Umbilical cord (tissue), 2 donors: ENCODE measurements at places on chromosomes 1 and 21.
A peak's percentile ranks its signal among the peaks of the same experiment; 100 is the strongest.

GRCh38 chr1:172040466-172040865 lies 199.2 kb downstream of the DNM3 start:
- peak; percentile 13 for DNase-seq

DNA sequence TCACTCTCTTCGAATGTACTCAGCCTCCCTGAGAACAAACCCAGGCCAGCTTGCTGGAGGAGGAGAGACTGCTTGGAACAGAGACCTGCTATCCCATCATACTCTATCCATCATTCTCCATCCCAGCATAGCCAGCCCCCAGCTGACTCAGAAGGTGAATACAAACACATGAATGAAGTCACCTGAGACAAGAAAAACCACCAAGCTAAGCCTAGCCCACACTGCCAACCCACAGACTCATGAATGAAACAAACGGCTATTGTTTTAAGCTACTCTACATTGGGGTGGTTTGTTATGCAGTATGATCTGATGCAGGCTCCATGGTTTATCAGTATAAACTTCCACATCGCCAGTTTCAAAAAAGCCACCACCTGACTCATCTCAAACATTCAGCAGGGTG lies 395.6 kb downstream of the SETD4 start:
- no peak for DNase-seq

DNA sequence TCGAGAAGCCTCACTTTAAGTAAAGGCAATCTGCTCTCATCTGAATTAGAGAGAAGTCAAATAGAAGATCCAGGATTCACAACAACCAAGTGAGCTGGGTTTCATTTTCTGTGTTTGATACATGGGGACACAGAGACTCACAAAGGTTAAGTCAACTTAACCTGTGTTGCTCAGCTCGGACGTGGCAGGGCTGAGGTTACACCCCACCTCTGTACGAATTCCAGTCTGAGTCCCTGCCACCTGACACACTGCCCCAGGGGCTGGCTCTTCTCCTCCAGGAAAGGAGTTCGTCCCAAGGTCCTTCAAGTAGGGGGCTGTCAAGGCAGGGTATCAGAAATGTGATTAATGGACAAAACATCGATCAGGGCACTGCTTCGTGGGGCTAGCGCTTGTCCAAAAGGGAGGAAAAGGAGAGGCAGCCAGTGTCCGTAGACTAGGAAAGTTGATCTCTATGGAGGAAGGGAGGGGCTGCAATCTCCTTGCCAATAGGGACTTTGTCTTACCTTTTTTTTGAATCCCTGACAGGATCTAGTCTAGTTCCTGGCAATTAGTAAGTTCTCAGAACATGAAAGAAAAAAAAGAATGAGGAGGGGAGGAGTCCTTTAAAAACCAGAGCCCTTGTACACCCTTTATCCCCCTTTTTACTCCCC lies 116.4 kb downstream of the CNIH3 start:
- no peak for DNase-seq

GRCh38 chr1:11412141-11412540 lies 66.8 kb upstream of the DISP3 start:
- no peak for DNase-seq

GRCh38 chr1:165114022-165114888 lies 242.3 kb downstream of the LMX1A start:
- DNase-seq: peak; percentile 63

- no peak for DNase-seq
Observed at GRCh38 chr1:60832367-60832766, 250.0 kb upstream of the NFIA start.

GRCh38 chr1:169122976-169123375 lies 16.5 kb downstream of the ATP1B1 start:
- DNase-seq: no peak

DNA sequence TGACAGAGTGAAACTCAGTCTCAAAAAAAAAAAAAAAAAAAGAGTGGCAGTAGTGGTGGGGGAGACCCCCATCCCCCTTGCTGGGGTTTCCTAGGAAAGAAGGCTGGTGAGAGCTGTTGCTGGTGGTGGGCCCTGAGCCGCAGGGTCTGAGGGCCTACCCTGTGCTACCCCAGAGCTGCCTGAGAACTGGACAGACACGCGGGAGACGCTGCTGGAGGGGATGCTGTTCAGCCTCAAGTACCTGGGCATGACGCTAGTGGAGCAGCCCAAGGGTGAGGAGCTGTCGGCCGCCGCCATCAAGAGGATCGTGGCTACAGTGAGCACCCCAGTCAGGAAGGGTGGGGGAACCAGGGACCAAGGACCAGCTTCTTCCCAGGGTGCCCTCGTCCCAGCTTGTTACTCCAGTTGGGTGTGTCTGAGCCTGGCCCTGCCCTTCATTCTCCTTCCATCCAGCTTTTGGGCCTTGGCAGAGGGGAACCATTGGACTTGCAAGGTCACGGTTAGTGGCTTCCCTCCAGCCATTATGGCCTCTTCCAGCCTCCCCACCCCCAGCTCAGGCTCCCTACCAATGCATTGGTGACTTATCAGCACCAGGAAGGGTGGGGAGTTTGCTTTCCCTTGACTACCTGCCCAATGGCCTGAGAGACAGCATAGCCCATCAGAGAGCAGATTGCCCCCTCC lies 10.5 kb downstream of the LDLRAP1 start:
- no peak for DNase-seq

- no peak for DNase-seq
Observed at GRCh38 chr1:162153374-162153773, 83.9 kb downstream of the NOS1AP start.

DNA sequence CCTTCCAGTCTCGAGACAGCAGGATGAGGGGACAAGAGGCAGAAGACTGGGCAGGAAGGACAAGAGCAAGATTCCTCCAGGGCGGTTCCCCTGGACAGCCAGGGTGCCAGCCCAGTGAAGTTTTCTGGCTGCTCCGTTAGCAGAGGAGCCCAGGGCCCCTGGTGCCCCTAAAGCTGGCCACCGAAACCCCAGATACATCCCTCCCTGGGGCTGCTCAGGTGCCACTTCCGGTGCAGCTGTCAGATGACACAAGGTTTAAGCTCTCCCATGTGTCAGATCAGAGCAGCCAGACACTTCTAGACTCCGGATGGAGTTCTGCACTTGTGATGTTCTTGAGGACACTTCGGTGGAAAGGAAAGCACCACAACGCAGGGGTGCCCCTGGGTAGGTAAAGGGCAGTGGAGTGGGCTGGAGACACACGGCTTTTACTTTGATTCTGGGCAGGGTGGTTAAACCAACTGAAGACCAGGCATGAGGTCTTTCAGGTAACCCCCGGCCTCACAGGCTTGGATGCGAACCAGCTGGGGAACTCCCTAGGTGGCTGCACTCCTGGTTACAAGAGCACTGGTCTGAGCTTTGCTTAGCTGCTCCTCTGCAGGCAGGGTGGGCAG lies 85.7 kb downstream of the ITPKB start:
- no peak for DNase-seq

DNA sequence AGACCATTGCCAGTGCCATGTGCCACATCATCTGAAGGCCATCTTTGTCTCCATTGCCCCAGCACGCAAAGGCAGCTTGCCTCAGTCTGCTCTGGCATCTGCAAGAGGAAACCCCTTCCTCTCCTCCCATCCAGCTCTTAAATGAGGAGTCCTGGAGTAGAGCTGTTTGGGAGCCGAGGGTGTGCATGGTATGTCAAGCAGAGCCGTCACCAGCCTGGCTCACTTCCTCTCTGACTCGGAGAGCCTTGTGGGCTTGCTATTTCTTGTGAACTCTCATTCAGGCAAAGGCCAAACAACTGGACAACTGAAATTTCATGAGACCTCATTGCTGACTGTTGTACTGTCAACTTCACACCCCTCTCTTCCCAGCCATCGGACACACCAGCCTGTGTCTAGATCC lies 143.9 kb downstream of the SIPA1L2 start:
- DNase-seq: no peak

GRCh38 chr1:27634985-27635367 lies at the start of gene FGR:
TSS of gene FGR (minus strand) at chr1:27635185. CDS start at chr1:27623916, 11,269 bp downstream.
- no peak for DNase-seq

DNA sequence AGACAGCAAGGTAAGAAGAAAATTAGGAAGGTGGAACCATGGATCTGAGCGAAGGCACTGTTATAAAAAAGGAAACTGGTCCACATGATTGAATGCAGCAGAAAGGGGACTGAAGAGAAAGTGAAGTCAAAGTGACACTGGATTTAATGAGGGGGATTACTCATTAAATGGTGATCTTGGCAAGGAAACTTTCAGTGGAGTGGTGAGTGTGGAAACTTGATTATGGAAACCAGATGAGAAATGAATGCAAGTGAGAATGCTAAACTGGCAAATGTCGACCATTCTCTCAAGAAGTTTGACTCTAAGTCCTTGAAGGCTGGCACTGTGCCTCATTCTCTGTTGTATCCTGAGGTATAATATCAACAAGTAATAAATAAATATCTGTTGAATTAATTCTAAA lies 23.3 kb downstream of the COLGALT2 start:
- no peak for DNase-seq

- DNase-seq: peak; percentile 80
Observed at GRCh38 chr1:74729741-74730478, 2.9 kb downstream of the CRYZ start.

DNA sequence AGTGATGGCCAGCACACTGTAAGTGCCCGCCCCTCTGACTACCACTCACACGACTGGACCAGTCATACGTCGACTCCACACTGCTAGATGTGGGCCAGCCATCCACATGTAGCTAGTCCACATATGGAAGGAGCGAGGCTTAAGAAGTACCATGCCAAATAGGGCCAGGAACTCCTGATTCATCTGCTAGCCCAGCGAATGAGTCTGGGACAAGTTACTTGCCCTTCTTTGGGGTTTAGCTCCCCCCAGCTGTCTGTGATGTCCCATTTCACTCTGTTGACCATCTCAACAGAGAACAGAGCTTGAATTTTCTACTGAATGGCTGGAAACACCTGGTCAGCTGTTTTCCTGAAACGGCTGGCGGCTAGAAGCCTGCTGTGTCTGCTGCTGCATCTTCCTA lies 5.8 kb downstream of the CSRP1 start:
- no peak for DNase-seq

GRCh38 chr1:22317231-22317919 lies 134.3 kb upstream of the ZBTB40 start:
- no peak for DNase-seq

GRCh38 chr1:51960262-51960661 lies 30.2 kb downstream of the RAB3B start:
- no peak for DNase-seq

- DNase-seq: no peak
Observed at GRCh38 chr1:57316291-57316690, 107.6 kb downstream of the DAB1 start.

DNA sequence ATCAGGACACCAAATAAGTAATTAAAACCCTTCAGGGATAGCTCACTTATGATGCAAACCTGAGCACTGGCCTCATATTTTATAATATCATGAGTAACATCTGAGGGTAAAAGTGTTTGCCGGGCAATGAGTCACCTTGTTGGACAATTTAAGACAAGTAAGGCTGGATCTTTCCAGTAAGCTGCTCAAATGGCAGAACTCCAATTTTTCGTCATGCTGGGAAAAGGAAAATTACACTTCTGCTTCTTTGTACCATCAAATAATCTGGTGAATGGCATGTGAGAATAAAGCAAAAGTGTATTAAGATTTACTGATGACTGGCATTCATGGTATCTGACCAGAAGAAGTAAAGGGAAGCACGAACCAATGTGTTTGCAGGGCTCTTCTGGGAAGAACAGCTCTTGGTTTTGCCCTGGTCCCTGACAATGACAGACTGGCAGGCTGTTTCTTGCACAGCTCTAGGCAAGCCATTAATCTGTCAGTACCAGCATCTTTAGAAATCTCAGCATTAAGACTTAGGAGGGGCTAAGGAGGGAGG lies 392.2 kb downstream of the VAV3 start:
- peak; percentile 86 for DNase-seq

GRCh38 chr1:69401879-69402278 lies 165.8 kb upstream of the LRRC7 start:
- no peak for DNase-seq

DNA sequence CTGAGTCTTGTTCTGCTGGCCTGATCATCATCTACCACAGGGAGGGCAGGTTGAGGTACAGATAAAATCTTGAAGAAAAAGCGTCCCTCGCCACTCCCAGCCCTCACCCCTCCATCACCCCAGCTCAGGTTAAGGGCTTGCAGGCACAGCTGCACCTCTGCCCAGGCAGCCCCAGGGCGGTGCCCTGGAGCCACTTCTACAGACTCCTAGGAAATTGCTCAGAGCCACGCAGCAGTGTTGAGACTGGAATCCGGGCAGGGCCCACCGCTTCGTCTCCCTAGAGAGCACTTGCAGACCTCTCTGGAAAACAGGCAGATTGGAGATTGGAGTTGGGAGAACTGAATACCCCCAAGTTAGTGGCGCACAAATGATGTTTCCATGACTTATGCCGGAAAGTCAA lies 35.3 kb downstream of the VN1R5 start:
- DNase-seq: no peak

GRCh38 chr1:50348449-50349241 lies 74.6 kb downstream of the DMRTA2 start:
- peak; percentile 76 for DNase-seq

DNA sequence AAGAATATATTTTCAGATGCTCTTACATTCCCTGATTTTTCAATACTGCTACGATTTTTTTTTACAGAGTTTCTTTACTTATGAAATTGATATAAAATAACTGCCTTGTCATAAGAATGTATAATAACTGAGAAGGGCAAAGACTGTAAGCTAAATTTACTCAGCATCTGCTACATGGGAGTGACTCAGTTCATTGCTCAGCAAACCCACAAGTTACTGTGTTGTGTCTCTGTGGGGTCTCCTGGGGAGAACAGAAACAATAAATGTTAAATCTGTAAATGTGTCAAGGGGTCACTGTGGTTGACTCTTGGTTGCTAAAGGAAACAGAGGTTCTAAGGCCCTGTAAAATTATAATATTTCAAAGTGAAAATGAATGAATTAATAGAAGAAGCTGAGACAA lies 210.3 kb upstream of the CACYBP start:
- no peak for DNase-seq

- peak; percentile 28 for DNase-seq
Observed at GRCh38 chr1:205217418-205217817, 5.9 kb upstream of the DSTYK start.

DNA sequence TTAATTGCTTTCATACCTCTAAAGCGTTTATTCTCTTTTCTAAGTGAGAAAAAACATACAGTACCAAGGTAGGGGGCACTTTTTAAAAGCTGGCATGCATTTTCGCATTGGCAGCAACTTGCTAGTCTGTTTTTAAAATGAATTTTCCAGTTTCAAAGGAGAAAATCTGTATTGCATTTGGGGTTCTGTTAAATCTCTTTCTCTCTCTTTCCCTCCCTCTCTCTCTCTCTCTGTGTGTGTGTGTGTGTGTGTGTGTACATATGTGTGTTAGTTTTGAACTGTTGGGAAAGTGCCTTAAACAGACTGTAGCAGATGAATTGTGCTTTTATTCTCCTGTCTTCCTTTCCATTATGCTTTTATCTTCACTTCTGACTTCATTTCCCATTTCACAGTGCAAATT lies 7.3 kb downstream of the NIBAN1 start:
- DNase-seq: peak; percentile 41

GRCh38 chr1:110309139-110309538 lies 30.0 kb upstream of the RBM15 start:
- no peak for DNase-seq

- DNase-seq: no peak
Observed at GRCh38 chr1:29451368-29451892, 215.1 kb downstream of the PTPRU start.
